MM.1S (cell line): ENCODE measurements at places on chromosomes 2 and 18.

GRCh38 chr2:22897428-22897827 lies 487.6 kb upstream of the KLHL29 start:
- DNase-seq: no peak

DNA sequence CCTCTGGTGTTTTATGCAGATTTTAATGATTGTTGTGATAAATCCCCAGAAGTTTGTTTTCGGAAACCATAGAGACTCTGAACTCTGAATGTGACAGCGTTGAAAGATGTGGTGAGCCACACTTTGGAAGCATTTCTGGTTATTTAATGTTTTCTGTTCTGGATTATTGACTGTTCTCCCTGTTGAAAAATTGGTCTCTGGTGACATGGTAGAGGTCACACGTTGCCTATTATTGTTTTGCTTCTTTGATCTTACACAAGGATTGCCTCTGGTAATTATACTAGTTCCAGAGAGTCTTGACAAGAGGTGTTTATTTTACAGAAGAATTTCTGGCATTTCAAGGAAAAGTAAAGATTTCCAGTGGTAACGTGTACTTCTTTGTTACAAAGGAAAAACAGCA lies 127.1 kb downstream of the GREB1L start:
- no peak for DNase-seq

DNA sequence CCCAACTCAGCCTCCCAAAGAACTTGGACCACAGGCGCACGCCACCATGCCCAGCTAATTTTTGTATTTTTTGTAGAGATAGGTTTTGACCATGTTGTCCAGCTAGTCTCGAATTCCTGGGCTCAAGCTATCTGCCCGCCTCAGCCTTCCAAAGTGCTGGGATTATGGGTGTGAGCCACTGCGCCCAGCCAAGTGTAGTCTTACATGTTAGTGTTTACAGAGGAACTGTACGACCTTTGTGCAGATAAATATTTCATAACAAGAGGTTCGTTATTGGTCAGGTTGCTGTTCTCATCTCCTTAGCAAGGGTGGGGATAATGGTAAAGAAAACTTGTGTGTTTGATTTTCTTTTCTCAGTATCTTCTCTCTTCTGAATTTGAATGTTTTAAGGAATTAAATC lies 46.5 kb downstream of the RALBP1 start:
- DNase-seq: no peak

- DNase-seq: no peak
Measured at GRCh38 chr2:191026377-191026776, 12.4 kb upstream of the STAT1 start.

GRCh38 chr2:150595803-150596470 lies 108.5 kb upstream of the RND3 start:
- no peak for DNase-seq

- no peak for DNase-seq
Measured at GRCh38 chr18:3717376-3718025, 267.5 kb downstream of the TGIF1 start.

DNA sequence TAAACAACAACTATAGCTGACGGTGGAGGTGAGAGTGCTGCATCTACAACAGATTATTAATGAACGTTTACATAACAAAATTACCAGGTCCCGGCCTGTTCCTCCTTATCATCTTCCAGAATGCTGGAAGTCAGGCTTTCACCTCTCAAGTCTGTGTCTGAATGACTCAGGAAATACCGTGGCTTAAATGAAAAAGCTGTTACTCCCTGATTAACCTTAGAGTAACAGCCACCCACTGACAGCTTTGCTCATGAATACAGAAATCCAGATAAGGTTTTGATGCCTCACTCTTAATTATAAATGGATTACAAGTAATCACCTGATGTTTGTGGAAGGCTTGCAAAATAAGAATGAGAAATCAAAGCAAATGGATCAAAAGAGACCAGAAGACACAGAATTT lies 885.3 kb upstream of the CELF4 start:
- DNase-seq: no peak

- no peak for DNase-seq
Measured at GRCh38 chr18:48783616-48784520, 166.9 kb downstream of the SMAD7 start.

DNA sequence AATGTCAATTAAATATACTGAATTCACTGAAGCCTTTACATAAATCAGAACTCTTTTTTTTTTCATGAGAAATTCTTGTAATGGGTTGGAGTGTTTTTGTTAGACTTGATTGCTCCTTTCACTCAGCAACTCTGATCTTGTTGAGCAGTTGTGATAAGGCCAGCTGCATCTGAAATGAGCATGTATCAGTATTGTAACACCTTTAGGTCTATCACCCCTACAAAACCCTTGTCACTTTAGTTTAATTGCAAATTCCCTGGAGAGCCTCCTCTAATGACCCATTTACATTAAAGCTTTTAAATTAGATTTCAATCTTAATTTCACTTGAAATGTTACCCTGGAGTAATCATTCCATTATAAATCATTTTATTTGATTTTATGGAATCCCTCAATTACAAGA lies 346.8 kb upstream of the TCF4 start:
- no peak for DNase-seq
